Activated CD8-positive, alpha-beta memory T cell treated with anti-CD3 and anti-CD28 coated beads, Interleukin-2, amount 50 U/mL, for 48 hours (primary cell): ENCODE measurements at places on chromosomes 5 and 9.

DNA sequence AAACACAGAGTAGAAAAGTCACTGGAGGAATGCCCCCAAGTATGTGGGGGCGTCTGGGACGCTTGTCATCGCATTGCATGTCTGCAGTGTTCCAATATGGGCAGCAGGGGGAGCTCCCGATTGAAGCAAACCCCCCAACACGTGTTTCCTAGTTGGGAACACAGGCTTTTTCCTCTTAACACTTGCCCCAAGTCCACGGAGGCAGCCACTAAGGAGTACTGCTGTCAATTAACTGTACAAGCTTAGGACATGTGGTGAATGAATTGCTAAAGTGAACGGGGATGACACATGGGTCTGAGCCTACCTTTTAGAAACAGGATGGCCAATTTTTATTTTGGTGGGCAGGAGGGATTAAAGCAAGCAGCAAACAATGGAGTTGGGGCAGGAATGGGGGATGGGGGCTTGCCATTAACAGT, 2.2 kb downstream of the GABRB2 start:
- DNase-seq, result no peak

GRCh38 chr5:124200381-124200780, 546.1 kb downstream of the ZNF608 start:
- DNase-seq, result no peak

- no peak for DNase-seq
Observed at GRCh38 chr9:134670042-134670525, 28.5 kb downstream of the COL5A1 start.

DNA sequence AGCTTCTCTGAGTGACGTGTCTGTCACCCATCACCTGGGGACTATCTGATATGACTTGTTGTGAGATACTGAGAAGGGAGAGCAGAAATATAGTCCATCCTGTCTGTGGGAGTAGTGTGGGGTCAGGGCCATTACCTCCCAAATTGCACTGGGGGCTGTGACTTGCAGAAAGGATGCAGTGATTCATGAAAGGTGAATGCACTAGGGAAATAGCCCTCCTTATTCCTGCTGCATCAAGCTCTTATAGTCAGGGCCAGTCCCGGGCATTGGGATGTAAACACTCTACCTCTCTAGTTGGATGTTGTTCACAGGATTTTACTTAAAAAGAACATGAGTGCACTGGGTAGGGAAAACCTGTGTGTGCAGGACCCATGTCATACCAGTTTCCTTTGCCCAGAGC, 124.8 kb downstream of the STK32A start:
- DNase-seq, result no peak

DNA sequence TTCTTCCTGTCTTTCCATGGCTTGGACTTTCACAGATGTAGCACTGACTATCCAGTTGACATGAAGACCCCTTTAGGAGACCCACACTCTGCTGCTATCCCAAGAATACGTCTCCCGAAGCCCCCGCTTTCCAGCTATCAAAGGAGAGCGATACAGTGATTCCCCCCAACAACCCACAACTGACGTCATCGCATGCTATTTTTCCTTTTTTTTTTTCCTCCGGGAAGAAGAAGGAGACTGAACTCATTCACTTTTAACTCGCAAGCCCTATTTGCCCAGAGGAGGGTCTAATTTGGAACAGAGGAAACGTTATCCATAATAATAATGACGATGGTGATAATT, 2.1 kb downstream of the PAPPA start:
- DNase-seq, result no peak

- no peak for DNase-seq
Observed at GRCh38 chr9:86754581-86755560, 192.4 kb downstream of the GAS1 start.

GRCh38 chr5:61617039-61617438, 285.0 kb downstream of the ZSWIM6 start:
- DNase-seq, result no peak

- DNase-seq, result no peak
Observed at GRCh38 chr9:79257228-79257781, 314.5 kb upstream of the TLE4 start.

DNA sequence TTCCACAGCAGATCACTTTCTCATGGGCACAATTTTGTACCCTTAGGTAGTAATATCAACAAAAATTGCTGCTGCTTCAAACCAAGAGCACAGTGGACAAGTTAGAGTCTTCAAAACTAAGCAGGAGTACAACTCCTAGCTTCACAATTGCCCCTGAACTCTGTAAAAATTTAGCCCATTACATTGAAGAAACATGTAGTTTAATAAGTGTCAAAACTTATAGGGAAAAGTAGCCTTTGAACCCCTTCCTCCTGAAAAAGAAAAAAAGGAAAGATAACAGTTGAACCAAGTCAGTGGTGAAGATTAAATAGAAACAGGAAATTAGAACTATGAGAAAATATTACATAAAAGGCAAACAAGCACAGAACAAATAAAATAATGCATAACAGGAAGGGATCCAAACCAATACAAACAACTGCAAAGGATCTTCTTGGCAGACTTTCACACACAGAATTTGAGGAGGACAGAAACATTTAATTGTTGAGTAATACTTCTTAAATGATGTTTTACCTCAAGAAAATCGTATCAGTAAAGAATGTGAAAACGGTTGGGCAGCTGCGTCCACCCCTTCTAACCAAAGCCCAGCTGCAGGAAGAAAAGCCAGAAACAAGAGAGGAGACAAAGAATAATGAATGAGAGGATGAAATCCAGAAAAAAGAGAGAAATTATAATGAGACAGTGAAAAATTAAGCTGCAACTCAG, 636.0 kb downstream of the NR2F1-AS1 start:
- DNase-seq, result no peak

- no peak for DNase-seq
Observed at GRCh38 chr5:131491749-131492148, 143.3 kb downstream of the RAPGEF6 start.

DNA sequence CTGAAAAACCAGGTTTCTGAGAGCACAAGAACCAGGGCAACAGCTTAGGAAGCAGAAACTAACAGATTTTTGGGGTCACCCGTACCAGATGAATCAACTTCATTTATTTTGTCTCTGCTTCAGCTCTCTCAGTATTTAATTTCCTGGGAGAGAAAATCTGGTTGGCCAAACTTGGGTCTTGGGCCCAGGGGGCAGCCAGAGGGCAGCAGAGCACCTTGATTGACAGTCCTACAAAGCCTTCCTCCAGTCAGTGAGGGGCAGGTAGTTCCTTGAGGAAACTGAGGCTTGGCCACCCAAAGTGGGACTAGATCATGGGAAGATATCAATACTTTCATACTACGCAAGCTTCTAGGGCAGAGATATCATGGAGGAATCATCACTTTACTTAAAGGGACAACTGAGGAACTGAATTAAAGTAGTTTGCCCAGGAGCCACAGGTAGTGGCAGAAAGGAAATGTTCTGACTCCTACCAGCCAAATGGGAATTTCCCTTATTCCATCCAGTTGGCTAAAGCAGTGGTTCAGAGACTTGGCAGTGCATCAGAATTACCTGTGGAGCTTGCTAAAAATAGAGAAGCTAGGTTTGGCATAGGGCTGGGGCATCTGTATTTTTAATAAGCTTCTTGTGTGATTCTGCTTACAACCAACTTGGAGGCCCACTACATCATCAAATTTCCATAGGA, 21.5 kb upstream of the ARHGAP26 start:
- peak; percentile 63 for DNase-seq

- no peak for DNase-seq
Observed at GRCh38 chr5:93916872-93917271, 175.5 kb upstream of the POU5F2 start.

GRCh38 chr9:27194401-27195091, 85.5 kb downstream of the TEK start:
- DNase-seq, result no peak

DNA sequence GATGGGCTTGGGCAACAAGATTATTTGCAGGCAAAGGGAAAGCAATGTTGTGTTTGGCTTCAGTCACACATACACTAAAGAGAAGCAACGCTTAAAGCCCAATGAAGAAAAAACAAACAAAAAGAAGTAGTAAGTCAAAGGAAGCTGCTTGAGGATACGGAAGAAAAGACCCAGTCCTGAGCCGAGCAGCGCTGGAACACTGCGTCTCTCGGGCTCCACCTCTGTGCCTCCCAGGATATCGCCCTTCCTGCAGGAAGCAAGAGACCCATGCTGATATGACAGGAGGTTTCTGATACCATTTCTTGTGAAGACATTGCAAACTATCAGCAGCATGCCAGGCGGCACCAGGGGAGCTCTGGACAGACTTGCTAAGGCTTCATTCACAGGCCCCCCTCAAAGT, 9.9 kb downstream of the GNAQ start:
- DNase-seq, result no peak

DNA sequence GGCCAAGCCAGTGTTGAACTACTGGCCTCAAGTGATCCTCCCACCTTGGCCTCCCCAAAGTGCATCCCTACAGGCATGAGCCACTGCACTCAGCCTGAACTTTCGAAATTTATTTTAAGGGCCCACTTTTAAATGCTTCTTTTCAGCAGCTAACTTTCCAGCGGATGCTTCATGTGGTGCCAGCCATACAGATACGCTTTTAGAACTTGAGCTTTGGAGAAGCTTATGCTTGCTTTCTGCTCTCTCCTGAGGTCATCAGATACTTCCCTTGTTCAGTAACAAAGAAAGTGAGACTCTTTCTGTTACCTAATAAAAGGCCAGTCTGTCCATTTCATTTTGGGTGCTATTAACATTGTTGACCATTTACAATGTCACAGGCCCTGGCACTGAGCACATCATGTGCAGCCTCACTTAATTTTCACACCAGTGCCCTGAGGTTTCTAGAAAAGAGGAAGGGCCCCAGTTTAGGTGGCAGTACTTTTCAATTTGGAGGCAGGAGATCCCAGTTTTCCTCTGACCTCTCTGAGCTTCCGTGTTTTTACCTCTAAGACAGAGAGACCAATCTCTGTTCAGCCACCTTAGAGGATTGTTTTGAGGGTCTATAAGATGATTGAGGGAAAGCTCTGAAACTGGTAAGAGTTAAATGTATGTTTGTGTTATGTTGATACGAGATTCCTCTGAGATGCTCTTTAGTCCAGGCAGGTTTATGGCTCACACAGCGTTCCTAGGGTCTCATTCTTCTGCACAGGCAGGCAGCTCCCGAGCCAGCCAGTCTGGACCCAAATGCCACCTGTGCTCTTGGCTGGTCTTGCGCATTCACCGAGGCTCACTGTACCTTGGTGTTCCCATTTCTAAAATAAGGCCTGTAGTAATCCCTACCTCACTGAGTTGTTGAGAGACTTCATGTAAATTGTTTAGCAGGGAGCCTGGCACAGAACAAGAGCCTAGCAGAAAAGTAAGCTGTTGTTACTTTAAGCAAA, 4.4 kb downstream of the ABL1 start:
- no peak for DNase-seq

DNA sequence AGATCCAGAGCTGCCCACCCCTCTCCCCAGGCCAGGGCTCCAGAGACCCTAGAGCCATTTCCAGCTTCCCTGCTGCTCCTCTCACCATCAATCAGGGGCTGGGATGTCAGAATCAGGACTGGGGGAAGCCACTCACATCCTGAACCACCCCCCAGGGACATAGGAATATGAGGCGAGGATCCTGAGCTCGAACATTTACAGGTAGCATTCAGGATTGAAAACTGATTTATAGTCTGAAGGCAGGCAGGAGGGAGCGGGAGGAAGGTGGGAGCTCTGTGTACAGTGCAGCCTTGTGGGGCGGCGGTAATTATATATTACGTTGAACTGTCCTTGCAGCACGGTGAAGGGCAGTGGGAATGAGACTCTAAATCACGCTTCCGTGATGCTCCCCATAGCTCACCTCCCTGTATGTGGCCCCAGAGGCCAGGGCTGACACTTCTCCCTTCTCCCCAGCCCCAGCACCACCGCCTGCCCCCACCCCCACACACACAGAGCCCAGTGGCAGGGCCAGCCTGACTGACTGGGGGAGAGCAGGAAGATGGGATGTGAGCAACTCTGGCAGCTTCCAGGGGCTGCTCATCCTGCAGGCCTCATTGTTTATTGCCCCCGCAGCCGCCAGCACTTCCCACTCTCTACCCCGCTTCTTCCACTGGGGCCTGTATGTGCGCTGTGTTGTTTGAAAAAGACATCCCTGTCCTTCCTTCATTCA, 76.0 kb upstream of the HSPA9 start:
- no peak for DNase-seq

- DNase-seq, result no peak
Observed at GRCh38 chr9:131640438-131641137, 95.3 kb downstream of the PRRT1B start.

DNA sequence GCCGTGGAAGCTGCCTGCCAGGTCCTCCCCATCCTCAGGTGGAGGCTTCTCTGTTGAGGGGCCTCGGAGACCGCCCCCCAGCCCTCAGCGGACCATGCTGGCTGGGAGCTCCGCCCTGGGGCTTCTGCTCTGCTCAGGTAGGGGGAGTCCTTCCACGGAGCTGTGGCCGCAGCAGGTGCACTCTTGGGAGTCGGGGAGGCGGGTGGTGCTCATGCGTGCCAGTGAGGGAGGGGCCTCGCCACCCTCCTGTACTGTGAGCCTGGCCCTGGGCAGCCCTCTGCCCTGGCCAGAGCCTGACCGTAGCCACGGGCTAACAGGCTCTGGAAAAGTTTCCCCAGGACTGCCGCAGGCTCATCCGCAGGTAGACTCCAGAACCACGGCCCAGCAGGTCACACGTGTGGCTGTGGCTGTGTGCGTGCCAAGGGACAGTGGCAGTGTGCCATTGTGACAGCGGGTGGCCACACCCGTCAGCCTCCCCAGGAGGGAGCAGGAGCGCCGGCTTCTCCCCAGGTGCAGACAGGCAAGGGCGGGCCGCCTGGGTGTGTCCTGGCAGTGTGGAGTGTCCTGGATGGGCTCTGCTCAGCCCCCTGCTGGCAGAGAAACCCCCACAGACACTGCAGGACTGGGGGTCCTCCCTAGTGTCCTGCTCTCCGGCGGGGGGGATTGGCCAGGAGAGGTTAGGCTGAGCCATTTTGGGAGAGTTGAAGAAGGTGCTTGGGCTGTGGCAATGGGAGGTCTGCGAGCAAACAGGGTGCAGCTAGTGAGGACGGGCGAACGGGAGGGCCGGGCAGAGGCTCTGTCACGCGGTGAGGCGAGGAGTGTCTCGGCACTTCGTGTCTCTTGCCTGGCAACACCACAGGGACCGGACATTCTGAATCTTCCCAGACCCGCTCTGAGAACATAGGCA, 29.5 kb downstream of the TPPP start:
- no peak for DNase-seq

DNA sequence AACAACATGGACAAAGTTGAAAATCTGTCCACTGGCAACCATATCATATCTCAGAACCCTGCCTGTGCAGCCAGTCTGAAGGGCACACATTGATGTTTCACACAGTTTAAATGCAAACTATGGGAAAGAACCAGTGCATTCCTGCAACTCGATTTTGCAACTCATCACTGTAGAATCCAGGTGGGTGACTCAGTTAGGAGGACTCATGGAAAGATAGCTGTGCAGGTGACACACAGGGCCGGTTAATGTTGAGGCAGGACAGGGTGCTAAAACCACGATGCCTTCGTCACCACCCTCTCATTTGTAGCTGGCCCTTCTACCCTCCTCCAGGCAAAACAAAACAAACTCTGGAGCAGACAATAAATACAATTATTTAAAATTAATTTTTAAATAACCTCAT, 62.8 kb downstream of the TLE1 start:
- DNase-seq, result no peak
